Ascending aorta (tissue), 2 donors: ENCODE measurements at places on chromosomes 7 and 10. TPM values are rescaled to one million over a fixed set of nuclear protein-coding genes. Genes with fewer than 3 reads are reported as not detected.

The LIPJ gene
- total RNA-seq: not detected

DNA sequence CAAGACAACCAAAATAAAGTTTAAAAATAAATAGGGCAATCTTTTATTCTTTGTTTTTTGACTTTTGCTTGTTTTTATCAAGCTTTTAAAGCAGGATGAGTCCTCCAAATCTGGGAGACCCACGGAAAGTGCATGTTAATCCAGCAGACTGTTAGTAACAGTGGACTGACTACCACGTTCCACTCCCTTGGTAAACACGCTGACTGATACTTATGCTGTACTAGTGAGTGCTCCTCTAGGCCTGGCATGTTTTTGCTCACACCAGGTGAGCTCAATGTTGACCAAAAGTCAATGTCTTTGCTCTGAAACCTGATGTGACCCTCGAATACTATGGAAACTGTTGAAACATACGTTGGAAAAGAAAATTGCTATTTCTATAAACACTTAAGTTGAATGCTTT is 88.4 kb downstream of the KIAA1549 start:
- no peaks in the 10 kb centered on the region for H3K4me1 ChIP-seq
- no peaks in the 10 kb centered on the region for H3K27me3 ChIP-seq
- H3K36me3 ChIP-seq: no peaks in the 10 kb centered on the region
- no peak overlapping the region for H3K4me3 ChIP-seq
- DNase-seq: no peak
- no peak overlapping the region for H3K27ac ChIP-seq

The GIMAP1 gene
- total RNA-seq: 21.2 TPM

The CYP2E1 gene
- total RNA-seq: 11.9 TPM

The GPRIN2 gene
- 6.3 TPM for total RNA-seq

DNA sequence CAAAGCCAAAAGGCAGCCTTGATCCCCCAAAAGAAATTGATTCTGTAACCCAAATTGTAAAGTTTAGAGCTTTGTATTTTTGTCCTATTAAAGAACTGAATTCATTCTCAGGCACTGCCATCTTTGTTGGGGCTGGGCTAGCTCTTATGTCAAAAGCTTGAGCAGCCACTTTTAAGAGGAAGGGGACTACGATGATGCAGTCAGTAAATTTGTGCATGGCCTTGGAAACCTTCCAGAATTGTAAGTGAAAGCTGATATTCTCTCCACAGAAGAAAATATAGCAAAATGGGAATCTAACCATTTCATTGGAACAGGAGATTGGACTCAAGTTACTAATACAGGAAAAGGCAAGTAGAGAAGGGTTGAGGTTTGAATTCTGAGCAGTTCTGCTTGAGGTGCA is 50.1 kb downstream of the RBM20 start:
- H3K27me3 ChIP-seq: no peaks in the 10 kb centered on the region
- no peaks in the 10 kb centered on the region for H3K4me1 ChIP-seq
- DNase-seq: no peak

The ZNF804B gene
- not detected for total RNA-seq

DNA sequence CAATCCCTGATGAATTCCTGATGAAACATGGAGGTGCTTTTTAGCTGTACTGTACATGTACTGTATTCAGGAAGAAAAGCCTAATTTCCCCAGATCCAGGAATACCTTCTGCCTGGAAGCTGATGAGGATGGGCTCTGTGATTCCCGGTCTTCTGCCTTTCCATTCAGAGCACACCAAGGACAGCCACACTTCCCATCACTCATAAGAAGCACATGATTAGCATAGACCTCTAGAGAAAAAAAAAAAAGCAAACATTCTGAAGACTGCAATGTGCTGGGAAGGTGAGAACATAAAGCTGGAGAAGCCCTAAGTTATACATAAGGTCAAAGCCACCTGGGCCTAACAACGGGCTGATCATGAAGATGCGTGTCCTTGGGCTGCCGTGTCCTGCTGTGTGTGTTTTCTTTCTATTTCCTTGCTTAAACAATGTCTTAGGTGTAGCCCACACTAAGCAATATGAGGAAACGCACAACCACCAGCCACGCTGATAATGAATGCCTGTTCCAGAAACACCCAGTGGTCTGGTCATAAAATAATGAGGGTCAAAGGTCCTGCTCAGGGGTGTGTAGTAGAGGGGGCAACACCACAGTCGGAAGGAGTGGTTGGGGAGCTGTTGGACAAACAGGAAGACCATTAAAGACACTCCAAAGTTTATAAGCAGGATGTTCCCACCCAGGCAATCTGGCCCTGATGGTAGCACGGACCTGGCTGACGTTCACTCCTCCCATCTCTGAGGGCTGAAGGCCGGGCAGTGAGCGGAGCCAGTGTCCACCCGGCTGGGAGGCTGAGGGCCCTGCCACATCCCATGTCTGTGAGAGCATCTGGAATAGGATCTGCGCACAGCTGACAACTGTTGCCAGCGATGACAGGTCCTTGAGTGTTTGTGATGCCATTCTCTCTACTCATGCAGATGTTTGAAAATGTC is 7.9 kb downstream of the PKD1L1 start:
- H3K27me3 ChIP-seq: no peaks in the 10 kb centered on the region
- no peak overlapping the region for H3K4me3 ChIP-seq
- peaks cover 16% of the 10 kb centered on the region for H3K4me1 ChIP-seq
- no peak for DNase-seq

The SORCS1 gene
- total RNA-seq: not detected

- H3K36me3 ChIP-seq: no peaks in the 10 kb centered on the region
- H3K27me3 ChIP-seq: no peaks in the 10 kb centered on the region
- no peak overlapping the region for H3K27ac ChIP-seq
Observed at GRCh38 chr7:16660702-16661464, 14.9 kb downstream of the BZW2 start.

- no peak overlapping the region for H3K4me3 ChIP-seq
- H3K4me1 ChIP-seq: no peaks in the 10 kb centered on the region
- no peak for DNase-seq
- H3K27me3 ChIP-seq: no peaks in the 10 kb centered on the region
Observed at GRCh38 chr7:153509768-153510167, 542.4 kb upstream of the DPP6 start.

The MACROH2A2 gene
- total RNA-seq: 8.2 TPM

The PAXIP1 gene
- total RNA-seq: 1.7 TPM

The CALN1 gene
- total RNA-seq: 1.2 TPM

The TBC1D12 gene
- 9.4 TPM for total RNA-seq

The TPK1 gene
- 3.7 TPM for total RNA-seq

DNA sequence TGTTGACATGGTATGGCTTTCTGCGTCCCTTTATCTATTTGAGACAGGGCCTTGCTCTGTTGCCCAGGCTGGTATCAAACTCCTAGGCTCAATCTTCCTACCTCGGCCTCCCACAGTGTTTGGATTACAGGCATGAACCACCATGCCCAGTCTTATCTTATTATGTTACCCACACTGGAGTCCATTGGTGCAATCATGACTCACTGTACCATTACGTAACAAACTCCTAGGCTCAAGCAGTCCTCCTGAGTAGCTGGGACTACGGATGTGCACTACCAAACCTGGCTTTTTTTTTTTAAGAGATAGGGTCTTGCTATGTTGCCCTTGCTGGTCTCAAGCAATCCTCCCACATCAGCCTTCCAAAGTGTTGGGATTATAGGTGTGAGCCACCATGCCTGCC is 66.7 kb downstream of the CCDC3 start:
- no peaks in the 10 kb centered on the region for H3K36me3 ChIP-seq
- DNase-seq: no peak
- no peak overlapping the region for H3K4me3 ChIP-seq
- H3K27me3 ChIP-seq: no peaks in the 10 kb centered on the region

The BAG3 gene
- 88.0 TPM for total RNA-seq

GRCh38 chr7:135211179-135211945 is at the start of gene WDR91:
WDR91 (minus strand) TSS chr7:135211526; CDS start chr7:135211502, 24 bp downstream.
- peaks cover 19% of the 10 kb centered on the region for H3K4me1 ChIP-seq
- H3K27ac ChIP-seq: peak within 1 kb of the TSS; percentile 94
- H3K36me3 ChIP-seq: peaks cover 4% of the 10 kb centered on the region
- DNase-seq: peak; percentile 98

The PFKP gene
- 197 TPM for total RNA-seq

DNA sequence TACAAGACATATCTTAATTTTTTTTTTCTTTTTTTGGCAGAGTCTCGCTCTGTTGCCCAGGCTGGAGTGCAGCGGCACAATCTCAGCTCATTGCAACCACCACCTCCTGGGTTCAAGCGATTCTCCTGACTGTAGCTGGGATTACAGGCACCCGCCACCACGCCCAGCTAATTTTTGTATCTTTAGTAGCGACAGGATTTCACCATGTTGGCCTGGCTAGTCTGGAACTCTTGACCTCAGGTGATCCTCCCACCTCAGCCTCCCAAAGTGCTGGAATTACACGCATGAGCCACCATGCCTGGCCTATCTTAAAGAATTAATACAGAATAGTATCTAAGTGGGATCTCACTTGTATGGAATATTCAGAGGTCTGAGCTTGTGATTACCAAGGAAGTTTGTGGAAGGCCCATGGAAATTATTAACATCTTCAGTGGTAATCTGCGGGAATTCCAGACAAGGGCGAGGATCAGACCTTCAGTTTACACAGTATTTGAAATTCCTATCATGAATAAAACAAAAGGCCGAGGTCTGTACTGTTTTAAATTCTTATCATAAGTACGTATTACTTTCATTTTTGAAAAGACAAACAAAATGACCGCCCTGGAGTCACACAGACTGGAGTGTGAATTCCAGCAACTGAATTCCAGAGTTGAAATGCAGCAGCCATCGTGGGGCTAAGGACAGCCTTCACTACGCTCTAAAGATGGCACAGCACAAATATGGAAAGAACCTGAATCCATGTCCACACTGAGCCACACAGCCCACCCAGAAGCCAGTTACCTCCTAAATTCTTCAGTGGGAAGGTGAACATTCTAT is 16.7 kb downstream of the GPRIN2 start:
- peak; percentile 8 for DNase-seq
- H3K36me3 ChIP-seq: no peaks in the 10 kb centered on the region

DNA sequence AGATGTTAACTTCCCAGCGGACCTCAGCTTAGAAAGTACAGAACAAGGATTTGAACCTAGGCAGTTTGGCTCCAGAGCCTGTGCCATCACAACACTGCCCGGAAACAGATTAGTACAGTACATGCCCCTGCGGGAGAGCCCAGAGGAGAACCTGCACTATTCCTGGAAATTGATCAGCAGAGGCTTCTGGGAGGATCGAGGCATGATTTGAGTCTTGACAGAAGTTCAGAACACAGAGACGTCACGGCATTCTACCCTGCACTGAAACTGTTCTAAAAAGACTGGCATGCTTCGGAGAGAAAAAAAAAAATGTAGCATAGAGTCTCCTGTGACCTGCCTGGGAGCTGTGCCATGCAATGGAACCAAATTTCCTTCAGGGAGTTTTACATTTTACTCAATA is 9.2 kb upstream of the IL6 start:
- no peaks in the 10 kb centered on the region for H3K36me3 ChIP-seq
- peak overlapping the region; percentile 82 for H3K27ac ChIP-seq
- H3K4me1 ChIP-seq: peaks cover 22% of the 10 kb centered on the region
- H3K4me3 ChIP-seq: no peak overlapping the region

DNA sequence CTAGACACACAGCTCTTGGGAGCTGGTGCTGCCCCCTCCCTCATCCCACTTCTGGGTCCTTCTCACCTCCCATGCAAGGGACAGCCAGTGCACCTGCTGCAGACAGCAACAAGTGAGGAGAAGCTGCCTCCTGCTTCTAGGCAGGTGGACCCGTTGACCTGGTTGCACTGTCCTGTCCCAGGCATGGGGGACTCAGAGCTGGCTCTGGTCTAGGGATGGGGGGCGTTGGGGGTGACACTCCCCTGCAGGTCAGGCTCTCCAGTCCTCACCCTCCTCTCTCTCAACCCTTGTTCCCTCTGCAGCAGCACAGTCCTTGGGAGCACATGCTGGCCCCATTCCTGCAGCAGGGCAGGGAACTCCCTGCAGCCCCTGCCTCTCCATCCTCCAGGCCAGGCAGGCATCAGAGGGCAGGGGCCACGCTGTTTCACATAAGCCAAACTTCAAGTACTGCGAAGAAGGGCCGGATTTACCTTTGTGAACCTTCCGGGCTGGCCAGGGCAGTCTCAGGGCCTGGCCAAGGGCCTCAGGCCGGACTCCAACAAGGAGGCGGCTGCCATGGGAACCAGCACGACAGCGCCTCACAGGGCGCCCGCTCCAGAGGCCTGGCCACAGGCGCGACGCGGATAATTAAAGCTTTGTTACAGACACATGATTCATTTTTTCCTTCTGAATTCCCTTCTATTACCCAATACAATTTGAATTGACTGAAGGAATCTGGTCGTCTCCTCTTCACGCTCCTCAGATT is 48.5 kb downstream of the RASGEF1A start:
- no peak overlapping the region for H3K27ac ChIP-seq
- H3K36me3 ChIP-seq: no peaks in the 10 kb centered on the region
- no peak overlapping the region for H3K4me3 ChIP-seq
- no peak for DNase-seq
- no peaks in the 10 kb centered on the region for H3K4me1 ChIP-seq

The AKR1B1 gene
- total RNA-seq: 78.7 TPM
